NCI-H146 (cell line): ENCODE measurements at places on chromosomes 3 and 15.

DNA sequence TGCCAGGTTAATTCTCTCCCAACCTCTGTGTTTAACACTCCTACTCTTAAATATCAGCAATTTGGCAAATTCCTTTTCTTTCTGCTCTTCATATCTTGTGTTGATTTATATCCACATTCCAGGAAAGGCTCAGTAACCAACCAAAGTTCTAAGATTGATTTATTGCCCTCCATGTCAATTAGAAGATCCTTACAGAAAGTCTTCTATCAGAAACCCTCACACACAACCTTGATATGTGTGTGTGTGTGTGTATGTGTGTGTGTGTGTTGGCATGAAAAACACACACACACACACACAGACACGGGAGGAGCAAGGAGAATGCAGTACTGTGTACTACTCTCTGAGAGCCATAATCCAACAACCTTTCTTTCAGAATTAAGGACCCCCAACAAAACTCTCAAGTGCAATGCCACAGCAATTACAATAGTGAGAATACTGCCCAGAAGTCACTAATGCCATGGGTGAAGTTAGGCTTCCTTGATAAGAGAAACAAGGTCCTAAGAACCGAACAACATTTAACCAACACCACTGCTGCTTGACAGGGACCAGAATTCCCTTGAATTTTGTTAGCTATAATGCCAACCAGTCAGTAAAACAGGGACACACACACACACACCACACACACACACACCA, 1.1 kb downstream of the LSAMP start:
- peak; percentile 22 for DNase-seq

DNA sequence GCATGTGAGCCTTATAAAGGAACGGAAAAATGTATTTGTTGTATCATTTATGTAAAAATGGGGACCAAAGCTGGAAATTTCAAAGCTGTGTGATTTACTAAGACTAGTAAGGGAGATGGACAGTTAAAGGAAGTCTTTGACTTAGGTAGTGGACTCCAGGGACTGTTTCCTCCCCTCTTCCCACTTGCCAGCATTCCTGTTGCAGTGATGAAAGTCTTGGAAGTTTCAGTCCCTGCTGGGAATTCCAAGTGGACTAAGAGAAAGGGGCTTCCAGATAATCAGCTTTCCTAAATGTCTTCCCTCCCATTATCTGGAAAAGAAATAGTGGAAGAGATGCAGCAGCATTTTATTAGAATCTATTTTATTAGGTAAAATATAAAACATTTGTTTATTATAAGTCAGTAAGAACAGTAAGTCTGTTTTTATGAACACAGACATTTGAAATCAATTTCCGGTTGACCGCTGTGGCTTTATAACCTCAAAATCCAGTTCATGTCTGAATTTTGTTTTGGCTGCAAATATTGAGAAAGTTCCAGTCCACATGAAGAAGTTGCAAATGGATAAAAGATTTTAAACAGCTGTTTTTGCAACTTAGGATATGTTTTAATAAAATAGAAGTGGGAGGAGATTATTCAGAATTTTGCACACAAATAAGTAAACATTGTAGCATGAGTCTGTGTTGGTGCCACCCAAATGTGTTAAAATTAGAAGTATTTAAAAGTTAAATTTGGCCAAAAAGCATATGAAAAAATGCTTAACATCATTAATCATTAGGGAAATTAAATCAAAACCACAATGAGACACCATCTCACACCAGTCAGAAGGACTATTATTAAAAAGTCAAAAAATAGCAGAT, 141.8 kb downstream of the IL20RB start:
- no peak for DNase-seq

DNA sequence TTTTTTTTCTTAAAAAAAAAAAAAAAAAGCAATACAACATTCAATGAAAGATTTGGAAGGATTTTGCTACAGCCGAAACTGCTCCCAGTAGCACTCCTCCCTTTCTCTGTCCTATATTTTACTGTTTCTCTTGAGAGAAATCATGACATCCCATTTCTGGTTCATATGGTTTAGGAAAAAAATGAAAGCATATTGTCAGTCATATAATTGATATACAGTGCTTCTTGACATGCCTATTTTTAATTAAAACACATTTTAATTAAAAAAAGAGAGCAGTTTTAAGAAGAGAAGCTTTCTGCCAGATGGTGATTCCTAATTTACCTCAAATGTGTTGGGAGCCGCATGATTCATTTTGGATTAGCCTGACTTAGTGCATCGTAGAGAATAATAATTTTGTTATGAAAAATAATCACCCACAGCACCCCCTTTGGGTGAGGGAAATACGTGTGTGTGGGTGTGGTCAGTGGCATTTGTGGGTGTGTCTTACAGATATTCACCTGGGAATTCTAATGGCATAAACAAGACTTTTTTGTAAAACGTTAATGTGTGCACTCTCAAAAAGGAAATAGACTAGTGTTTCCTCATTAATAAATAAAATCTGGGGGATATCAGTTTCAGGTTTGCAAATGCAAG, 544.5 kb downstream of the MFSD1 start:
- no peak for DNase-seq

DNA sequence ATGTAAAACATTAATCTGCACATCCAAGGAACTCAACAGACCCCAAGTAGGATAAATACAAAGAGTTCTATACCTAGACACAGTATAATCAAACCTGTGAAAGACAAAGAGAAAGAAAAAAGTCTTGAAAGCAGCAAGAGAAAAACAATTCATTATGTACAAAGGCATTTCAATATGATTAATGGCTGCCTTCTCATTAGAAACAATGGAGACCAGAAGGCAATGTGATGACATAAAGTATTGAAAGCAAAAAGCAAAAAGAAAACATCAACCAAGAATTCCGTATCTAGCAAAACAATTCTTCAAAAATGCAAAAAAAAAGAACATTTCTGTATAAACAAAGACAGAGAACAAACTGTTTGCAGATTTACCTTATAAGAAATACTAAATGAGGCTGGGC, 81.1 kb downstream of the XXYLT1 start:
- no peak for DNase-seq

GRCh38 chr3:133963657-133964396, 65.9 kb downstream of the SLCO2A1 start:
- DNase-seq: no peak

DNA sequence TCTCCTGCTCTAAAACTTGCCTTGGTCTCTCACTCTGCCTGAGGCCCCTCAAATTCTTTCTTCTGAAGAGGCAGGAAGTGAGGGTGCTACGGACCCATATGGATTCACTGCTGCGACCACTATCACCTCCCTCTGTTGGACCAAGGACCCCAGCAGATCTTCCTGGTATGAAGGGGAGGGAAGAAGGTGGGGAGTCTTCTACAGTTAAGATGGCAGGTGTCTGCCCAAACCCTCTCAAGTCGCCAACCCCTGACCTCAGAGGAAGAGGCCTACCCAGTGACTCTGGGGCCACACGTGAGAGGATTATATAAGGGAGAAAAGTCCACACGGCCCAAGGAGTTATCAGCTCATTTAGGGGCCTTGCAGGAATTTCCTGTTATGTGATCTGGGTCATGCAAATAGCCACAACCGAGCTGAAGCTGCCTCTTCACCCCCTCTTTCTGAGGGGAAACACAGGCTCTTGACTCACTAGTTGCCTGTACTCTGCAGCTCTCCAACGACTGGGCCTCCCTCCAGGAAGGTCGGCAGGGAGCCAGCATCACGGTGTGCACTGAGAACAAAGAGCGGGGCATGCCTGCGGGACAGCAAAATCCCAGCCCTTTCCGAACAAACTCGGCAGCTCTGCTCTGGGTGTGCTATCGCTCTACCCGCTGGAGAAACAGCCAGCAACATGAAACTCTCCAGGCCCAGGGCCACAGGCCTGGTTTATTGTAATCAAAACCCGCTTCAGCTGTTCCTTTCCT, 116.0 kb downstream of the XXYLT1 start:
- DNase-seq: no peak

GRCh38 chr15:63236272-63236671, 41.1 kb upstream of the APH1B start:
- DNase-seq: no peak

- DNase-seq: no peak
Measured at GRCh38 chr3:186529201-186529999, 14.8 kb downstream of the CRYGS start.

GRCh38 chr3:169818316-169818715, 5.6 kb upstream of the LRRC34 start:
- DNase-seq: no peak

DNA sequence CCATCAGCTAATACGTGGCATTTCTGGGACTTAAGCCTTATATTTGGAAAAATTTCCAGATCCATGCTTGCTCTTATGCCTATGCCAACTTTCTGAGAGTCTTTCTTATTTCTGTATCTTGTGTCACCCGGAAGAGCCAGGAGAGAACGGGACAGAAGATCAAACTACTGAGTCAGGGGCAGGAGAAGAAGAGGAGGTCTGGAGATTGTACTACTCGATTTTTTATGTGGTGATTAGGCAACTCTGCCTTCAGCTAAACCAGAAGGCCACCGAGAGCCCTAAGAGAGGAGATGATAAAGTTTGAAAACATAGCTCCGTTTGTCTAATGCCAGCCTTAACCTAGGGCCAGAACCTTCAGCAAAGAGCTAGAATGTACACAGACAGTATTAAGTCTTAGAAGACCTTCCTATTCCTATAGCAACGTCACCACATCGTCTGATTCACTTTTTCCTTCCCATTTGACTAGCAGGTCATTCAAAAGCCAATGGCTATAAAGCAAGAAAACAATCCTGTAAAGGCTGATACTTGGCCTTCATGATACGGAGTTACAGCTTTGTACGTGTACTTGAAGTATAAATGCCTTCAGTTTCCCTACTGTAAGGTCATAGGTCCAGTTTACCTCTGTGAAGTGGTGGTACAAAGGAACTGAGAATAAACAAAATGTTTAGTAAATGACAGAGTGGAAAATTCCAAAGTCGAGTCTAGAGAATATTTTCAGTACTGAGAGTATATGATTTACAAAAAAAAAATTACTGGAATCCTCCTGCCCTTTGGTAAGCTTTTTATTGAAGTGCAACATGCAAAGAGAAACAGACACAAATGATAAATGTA, 96.1 kb upstream of the ICE2 start:
- DNase-seq: no peak

DNA sequence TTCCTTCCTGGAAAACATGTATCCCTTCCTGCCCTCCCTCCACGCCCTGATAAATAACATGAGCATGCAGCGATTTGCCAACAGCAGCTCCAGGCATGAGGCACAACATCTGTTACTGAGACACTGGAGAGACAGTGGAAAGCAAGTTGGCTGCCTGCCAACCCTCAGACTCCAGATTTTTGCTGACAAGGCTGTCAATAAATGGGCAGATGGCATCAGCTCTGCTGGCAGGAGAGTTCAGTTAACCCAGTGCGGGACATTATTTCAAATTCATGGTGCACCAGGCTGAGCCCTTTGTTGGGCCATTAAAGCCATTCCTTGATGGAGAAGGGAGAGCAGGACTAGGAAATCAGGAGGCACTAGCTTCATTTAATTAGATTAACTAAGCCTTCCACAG, 293.3 kb downstream of the MEX3B start:
- DNase-seq: peak; percentile 83

GRCh38 chr15:63374686-63375520, 6.7 kb downstream of the CA12 start:
- no peak for DNase-seq

DNA sequence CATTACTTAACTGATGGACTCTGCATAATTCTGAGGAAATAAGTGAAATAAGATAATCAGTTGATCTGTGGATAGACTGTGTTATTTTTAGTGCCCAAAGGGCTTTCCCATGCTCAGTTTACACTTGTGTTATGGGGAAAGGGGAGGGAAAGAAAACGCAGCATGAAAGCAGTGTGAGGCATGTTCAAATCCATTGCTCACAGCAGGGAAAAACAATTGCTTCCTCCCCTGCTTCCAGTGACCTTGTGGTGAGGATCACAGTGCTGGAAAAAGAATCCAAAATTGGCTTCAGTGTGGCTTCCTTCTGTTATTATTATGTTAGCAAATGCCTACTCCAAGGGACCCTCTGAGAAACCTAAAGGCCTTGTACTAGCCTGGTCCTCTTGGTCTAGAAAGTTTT, 285.1 kb upstream of the CDIN1 start:
- DNase-seq: no peak

GRCh38 chr15:73681856-73682599, 2.2 kb upstream of the CD276 start:
- DNase-seq: no peak

GRCh38 chr3:87246662-87247429, 19.7 kb downstream of the CHMP2B start:
- no peak for DNase-seq

DNA sequence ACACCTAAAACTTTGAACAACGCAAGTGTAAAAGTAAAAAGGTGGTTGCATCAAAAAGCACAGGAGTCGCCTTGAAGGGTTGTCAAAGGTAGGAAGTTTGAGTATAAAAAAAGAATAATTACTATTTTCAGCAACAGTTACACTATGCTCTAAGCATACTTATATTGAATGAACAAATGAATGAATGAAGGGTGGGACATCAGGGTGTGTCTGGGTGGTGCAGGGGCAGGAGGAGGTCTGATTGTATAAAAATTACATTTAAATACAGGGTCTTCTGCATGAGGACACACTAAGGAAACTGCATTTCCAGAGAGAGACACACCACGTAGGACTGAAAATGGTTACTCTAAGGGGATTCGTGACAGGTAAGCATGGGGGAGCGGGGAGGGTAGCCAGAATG, at the start of gene ARGFX:
Gene ARGFX (plus strand): TSS at position 301 of the 400 bp plus-strand sequence. CDS start 2,765 bp downstream, outside the sequence.
- no peak for DNase-seq

DNA sequence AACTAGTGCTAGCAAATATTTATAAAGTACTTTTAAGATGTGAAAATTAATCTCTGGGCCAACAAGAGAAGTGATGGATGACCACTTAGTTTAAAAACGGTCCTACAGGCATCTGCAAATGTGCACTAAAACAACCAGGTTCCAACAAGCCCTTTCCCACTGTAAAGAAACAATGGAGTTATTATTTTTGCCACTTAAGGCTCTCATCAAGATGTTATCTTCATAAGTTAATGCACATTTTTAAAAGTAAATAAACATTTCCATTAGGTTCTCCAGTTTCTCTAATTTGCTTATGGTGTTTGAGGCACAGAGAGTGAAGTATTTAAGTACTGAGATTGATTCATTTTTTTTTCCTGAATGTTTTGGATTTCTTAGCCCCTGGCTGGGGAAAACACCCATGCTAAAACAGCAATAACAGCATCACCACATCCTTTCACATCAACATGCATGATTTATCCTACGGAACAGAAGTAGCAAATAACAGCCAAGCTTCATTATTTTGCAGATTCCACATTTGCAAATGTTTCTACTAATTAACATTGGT, 20.8 kb downstream of the ABI3BP start:
- no peak for DNase-seq

- DNase-seq: no peak
Measured at GRCh38 chr3:52429031-52429430, 15.9 kb downstream of the SEMA3G start.
